ENCODE measurements at places on chromosomes 5 and 9.

GRCh38 chr5:77353251-77353650 is 138.9 kb downstream of the WDR41 start:
- no peak for DNase-seq

GRCh38 chr9:72355153-72355552 is 9.9 kb downstream of the ZFAND5 start:
- DNase-seq = no peak

DNA sequence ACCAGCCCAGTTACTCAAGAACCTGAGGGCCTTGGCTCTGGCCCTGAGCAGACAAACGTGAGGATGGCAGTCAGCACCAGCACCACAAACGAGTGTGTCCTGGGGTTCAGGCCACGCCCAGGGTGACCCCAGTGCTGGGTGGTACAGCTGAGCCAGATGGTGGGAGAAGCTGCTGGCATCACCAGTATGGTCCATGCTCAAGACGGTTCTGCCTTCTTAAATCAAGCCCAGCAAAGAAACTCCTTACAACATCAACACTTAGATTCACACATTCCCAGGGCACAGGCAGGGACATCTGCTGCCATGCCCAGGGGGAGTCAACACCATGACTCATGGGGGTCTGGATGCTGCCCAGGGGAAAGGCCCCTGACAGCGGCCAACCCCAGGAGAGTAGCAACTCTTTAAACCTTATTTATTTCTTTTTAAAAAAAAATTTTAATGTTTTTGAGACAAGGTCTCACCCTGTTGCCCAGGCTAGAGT is 31.3 kb downstream of the IPPK start:
- DNase-seq = no peak

GRCh38 chr5:59037941-59038797 is 455.3 kb downstream of the RAB3C start:
- no peak for DNase-seq

DNA sequence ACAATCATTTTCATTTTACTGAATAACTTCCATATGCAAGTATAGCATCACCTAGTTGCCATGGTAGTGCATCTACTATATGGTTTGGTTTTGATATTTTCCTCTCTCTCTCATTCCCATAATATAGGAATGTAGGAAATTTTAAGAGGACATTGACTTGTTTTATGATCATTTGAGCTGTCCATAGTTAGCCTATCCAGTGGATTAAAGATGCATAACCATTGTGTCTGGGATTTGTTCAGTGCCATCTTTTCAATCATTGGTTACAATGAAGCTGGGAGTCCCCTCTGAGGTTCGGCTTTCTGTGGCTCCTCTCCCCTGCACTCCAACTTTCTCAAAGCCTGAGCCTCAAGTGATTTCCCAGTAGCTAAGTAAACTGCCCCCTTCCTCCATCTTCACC is 458.5 kb downstream of the RAB3C start:
- DNase-seq = no peak

- no peak for DNase-seq
These were observed 297.0 kb downstream of the EFNA5 start for GRCh38 chr5:107373549-107374263.

DNA sequence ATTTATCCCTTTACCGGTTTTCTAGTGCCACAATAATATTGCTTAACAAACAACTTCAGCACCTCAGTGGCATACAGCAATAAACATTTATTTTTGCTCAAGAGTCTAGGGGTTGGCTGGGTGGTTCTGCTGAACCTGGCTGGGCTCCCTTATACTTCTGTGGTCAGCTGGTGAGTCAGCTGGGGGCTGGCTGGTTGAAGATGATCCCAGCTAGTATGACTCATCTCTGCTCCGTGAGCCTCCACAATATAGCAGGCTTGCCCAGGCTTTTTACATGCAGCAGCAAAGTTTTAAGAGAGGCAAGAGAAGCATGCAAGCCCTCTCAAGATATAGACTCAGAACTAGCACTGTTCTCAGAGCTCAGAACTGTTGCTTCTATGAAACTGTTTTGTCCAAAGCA is 523.5 kb upstream of the CLINT1 start:
- DNase-seq = no peak

GRCh38 chr5:111735583-111736270 is 21.3 kb downstream of the NREP start:
- no peak for DNase-seq

DNA sequence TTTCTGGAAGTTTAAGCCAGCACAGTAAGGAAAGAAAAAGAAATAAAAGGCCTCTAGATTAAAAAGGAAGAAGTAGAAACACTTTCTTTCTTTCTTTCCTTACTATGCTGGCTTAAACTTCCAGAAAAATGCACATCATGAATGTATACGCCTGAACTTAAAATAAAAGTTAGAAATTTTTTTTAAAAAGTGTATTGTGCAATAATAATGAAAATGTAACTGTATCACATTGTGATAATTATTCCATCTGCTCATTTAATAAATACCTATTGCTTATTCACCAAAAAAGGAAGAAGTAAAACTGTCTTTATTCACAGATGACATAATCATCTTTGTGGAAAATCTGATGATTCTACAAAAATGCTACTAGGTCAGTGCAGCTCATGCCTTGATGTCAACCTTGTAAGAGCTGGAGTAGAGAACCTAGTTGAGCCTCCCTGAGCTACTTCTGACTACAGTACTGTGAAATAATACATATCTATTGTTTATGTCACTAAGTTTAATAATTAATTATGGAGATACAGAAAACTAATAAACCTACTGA is 49.4 kb downstream of the MCTP1 start:
- no peak for DNase-seq

DNA sequence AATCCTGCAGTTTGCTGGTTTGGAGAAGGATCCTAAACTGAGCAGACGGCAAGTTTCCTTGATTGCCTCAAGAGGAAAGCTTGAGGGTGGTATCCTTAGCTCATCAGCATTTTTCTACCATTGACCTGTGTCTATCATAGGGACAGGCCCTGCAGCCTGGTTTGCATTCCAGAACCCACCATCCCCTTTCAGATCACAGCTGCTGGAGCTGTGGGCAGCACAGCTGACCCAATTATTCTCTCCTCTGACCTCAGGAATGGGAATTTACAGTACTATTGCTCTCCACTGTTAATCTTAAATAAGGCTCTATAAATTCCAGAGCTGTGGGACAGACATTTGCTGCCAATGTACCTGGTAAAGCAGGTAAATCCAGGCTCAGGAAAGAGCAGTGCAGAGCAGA is 163.0 kb downstream of the SPOCK1 start:
- DNase-seq = no peak

- no peak for DNase-seq
These were observed 8.8 kb downstream of the FGF18 start for GRCh38 chr5:171428168-171428696.

DNA sequence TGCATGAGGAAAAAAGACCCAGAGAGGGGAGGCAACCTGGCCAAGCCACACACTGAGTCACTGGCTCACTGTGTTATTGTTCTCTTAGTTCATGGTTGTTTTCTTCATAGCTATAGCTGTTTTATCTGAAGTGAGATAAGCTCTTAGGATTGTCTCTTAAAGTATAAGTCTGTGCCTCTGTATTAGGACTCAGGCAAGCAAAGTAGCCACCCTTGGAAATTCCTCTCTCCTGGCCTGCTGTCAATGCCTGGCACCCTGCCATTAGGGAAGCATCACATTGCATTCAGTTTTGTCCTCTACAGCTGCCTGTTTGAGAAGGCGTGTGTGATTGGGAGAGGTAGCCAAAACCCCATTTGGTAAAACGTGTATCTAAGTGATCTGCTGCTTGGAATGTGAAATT is 147.4 kb upstream of the GLRA1 start:
- DNase-seq = no peak

DNA sequence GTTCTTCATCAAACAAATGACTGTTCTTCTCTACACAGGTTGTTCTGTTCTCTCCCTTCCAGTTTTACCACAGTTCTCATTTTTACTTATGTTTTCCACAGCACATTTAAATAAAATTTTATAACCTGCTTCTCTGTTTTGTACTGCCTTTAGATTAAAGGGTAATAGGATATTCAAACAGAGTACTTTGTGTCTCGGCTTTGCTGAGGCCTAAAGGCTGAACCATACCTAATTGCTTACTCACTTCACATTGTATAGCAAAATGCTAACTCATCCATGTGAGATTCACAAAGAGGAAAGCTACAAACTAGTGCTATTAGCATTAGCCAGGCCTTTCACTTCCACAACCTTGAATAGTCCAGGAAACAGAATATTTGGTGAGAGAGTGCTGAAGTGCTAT is 200.3 kb downstream of the TRPM3 start:
- DNase-seq = no peak

DNA sequence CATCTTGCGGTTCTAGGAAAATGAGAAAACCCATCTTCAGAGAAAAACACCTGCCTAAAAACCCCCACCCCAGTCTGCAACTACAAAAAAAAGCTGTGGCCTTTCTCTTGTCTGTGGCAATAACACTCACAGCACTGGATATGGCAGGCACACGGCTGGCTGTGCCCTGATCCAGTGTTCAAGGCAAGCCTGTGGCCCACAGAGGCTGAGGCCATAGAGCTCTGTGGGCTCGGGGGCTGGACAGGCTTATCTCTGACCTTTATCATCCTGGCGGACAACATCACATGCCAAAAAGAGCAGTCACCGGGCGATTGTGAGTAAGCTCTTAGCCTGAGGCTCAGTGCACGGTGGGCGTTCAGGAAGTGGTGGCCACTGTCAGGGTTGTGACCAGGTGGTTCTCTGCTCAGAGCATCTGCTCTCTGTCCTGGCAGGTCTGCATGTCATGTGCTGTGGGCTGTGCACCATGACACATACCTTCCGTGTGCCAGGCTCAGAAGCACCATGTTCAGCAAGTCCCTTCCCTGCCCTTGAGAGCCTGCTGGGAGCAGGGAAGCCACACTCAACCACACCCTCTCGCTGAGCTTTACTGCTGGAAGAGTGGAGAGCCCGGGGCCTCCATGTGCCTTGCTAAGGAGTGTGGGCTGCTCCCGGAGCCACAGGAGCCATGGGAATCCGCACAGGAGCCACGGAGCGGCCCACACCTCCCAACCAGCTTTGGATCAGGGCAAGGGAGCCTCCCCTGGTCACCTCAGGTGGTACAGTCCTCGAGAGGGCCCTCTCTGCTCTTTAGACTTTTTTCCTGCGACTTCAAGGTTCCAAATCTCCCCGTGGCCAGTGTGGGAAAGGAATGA is 34.6 kb upstream of the WDR38 start:
- DNase-seq = no peak

GRCh38 chr5:177490311-177490991 is 7.0 kb downstream of the PDLIM7 start:
- no peak for DNase-seq

DNA sequence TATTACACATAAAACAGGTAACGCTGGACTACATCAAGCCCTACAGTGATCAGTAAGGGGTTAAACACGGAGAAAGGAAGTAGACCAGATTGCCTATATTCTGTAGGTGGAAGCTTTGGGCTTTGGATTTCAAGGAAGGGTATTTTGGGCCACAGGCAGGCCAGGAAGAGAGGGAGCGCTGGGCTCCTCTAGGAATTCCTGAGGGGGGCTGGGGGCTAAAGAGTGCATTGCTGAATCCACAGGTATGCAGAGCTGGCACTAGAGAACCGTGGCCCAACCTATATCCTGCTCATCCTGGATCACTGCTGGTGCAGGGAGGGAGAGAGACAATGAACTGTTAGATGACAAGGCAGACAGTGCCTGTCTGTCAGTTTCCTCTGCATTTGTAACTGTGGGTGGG is 367.1 kb downstream of the CSNK1G3 start:
- no peak for DNase-seq

DNA sequence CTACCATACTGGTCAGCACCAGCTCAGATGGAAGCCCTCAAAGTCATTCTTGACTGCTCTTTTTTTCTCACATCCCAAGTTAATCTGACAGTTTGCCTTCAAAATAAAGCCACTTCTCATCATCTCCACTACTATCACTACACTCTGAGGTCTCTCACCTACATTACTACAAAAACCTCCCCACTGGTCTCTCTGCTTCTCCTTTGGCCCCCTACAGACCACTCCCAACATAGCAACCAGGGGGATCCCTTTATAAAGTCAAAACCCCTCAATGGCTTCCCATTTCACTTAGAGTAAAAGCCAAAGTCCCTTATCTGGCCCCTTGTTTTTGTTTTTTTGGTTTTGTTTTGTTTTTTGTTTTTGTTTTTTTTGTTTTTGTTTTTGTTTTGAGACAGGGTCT is 4.6 kb downstream of the ARAP3 start:
- no peak for DNase-seq

GRCh38 chr9:135037521-135038250 is 49.8 kb upstream of the OLFM1 start:
- DNase-seq = no peak

GRCh38 chr5:141516672-141517025 is 27.8 kb downstream of the PCDHGC5 start:
- DNase-seq = no peak

- no peak for DNase-seq
These were observed 138.1 kb downstream of the TSSK1B start for GRCh38 chr5:113296676-113297075.

- no peak for DNase-seq
These were observed 90.6 kb downstream of the ZCCHC7 start for GRCh38 chr9:37210737-37211523.

DNA sequence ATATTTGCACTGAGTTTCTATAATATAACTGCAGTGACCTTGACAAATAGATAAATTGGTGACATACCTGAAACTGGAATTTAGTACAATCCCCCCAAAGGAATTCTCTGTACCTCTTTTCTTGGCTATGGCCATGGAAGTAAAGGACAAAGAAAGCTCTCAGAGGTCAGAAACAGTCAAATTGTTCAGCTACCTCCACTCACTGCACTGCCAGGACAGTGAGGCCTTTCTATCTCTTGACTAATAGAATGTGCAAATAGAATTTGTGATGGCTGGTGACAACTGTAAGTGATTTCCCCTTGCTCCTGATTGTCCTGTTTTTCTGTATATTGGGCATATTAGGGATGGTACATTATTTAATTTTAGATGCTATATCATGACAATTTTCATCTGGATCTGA is 67.1 kb downstream of the CCDC192 start:
- DNase-seq = no peak

DNA sequence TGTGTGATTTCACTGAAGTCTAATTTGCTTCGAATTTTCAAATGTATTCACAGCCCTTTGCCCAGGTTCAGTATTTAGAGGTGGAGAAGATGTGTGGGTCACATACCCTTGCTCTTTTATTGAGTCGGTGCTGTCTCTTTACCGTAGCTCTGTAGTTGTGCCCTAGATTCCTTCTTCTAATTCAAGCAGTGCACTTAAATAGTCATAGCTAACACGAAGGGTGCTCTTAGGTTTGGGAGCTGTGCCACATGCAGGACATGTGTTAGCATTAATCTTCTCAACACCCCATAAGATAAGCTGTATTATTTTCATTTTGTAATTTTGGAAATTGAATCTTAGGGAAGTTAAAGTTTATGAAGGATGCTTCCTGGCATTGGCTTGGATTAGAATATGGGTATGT is 293.3 kb downstream of the MAST4 start:
- no peak for DNase-seq

- no peak for DNase-seq
These were observed 359.1 kb upstream of the DAB2 start for GRCh38 chr5:39783756-39784421.

DNA sequence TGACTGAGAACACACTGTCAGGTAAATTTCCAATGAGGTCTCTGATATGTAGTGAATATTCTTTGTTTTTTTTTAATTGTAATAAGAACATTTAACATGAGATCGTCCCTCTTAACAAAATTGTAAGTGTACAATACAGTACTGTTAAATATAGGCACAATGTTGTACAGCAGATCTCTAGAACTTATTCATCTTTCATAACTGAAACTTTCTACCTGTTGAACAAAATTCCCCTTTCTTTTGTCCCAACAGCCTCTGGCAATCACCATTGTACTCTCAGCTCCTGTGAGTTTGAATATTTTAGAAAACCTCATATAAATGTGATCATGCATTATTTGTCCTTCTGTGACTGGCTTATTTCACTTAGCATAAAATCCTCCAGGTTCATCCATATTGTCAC is 10.6 kb upstream of the PRLR start:
- no peak for DNase-seq

Measured in stimulated activated naive CD4-positive, alpha-beta T cell treated with Interleukin-2 at 50 U/mL for 16 hours (primary cell).